ENCODE measurements at places on chromosomes 4 and X.

- no peak for DNase-seq
Measured at GRCh38 chr4:170109586-170110284, 20.0 kb upstream of the AADAT start.

DNA sequence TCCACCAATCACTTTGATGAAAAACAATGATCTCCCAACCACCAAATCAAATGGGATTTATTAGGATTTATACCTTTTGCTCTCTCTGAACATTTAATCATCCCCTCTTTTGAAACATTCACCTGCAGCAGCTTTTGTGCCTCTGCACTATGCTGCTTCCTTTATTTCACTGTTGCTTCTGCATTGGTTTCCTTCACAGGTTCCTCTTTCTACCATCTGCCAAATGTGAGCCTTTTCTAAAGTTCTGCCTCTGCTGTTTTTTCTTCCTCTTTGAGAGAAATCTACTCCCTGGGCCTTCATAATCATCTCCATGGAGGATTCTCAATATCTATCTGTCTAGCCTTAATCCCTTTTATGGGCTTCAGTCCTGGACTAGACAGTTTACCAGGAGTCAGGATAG is 24.7 kb downstream of the CUL4B start:
- no peak for DNase-seq

- no peak for DNase-seq
Measured at GRCh38 chr4:48958582-48958981, 27.5 kb upstream of the CWH43 start.

GRCh38 chrX:93932471-93933220 is 258.6 kb downstream of the FAM133A start:
- DNase-seq, result peak; percentile 39

GRCh38 chr4:41506130-41506529 is 31.8 kb upstream of the LIMCH1 start:
- peak; percentile 90 for DNase-seq

- no peak for DNase-seq
Measured at GRCh38 chrX:63918611-63919010, 133.6 kb upstream of the ARHGEF9 start.

DNA sequence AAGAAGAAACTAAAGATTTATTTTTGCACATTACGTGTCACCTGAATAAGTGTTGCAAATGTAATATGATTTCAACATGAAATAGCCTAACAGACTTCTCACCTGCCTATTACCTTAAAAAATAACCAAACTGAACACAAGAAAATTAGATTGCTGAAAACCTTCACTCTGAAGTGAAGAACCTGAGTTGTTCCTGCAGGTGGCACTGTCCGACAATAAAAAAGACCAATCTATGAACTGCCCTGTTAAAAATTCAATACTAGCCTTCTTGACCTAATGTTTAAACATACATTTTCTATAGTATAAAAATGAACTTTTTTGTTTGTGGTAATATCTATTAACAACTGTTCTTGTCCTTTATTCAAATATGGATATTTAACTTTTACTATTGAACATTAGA is 69.2 kb upstream of the PNPLA4 start:
- no peak for DNase-seq

DNA sequence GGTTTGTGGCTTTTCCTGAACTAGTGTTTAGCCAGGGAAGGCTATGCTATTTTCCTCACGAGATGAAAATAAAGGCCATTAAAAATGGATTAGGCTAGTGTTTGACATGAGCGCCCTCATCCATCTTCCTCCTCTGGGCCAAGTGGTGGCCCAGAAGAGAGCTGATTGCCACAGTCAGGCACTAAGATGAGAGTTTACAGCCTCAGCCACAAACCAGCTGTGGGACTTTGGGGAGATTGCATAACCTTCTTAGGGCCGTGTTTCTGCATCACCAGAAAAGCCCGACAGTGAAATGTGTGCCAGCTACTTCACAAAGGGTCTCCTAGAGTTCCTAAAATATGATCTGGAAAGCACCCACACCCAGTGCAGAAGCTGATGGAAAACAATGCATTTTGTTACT is 42.3 kb upstream of the LNX1 start:
- no peak for DNase-seq

DNA sequence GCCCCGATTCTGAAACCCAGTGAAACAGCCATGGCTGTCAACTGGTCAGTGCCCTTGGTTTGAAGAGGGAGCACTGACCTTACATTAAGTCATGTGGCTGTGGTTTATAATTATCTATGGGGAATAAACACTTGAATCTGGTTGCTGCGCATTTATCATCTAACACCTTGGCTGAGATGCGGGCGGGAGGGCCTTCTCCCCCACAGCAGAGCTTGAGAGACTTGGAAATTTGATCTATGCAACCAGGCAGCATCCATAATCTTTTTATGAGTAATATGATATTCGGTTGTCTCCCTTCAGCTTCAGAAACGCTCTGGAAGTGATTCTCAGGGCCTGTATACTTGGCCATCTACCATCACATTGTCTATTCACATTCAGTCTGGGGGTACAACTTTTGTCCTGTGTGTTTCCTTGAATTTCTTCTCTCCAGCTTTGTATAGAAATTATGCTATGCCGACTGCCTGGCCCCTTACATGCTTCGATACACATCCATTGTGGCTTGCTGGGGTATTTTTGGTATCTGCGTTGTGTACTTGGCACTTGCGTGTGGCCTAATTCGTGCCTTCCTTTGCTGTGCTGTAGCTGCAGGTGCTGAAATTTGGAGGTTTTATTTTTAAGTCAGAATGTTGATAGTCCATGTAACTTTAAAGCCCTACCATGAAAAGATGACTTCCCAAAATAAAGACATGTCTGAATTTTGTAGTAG is 321.6 kb downstream of the ARHGAP10 start:
- DNase-seq, result no peak

DNA sequence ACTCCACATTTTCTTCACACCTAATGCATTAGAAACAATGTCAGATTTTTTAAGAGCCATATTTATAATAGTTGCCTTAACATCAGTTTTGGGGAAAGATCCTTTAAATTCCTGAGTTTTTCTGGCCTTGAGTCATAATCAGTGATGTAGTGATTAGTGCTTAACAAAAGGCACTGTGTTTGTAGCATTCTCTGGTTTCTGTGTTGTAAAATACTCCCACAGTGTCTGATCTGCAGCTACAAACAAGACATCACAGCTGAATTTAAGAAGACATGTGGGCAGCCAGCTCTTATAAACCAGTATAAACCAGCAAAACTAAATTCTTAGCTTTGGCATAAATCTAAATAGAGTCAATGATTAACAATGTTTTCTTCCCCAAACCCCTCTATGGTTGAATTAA is 233.8 kb downstream of the FSTL5 start:
- no peak for DNase-seq

- no peak for DNase-seq
Measured at GRCh38 chr4:158816955-158817354, 48.1 kb downstream of the FNIP2 start.

GRCh38 chrX:107718156-107718621 is 57.4 kb downstream of the TSC22D3 start:
- DNase-seq, result no peak

- DNase-seq, result no peak
Measured at GRCh38 chr4:528835-529234, 29.8 kb downstream of the PIGG start.

GRCh38 chrX:107706309-107706708 is 69.3 kb downstream of the TSC22D3 start:
- no peak for DNase-seq

DNA sequence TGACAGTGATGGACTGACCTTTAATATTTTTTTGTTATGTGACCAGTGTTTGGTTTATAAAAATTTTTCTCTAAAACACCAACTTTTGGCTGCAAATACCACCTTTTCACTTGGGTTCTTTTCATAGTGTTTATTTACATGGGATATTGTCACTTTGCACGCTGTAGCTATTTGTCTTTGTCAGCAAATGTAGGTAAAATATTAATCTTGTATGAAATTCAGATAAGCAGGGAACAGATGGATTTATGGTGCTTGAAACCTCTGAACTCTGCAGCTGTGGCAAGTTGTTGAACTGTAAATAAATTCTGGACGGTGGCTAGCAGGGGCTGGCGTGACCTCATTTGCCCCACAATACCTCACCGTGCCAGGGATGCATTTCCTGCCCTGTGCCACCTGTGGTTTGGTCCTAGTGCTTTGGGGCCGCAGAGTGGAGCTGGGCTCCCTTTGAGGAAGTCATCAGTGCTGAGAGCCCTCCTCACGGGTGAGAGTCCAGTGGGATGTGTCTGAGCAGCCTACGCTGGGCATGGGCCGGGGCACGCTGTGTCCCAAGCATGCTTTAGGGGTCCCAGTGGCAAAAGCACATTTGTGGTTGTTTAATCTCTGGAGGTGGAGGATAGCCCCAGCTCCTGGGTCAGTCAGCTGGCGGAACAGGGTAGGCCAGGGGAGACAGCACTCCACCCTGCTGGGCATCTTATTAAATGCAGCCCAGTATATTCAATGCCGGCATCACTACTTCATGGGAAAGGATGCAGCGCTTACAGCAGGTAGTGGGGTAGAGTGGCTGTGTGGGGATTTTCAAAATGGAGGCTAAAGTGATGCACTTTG is 108.6 kb downstream of the TBL1X start:
- no peak for DNase-seq

Data from LNCaP clone FGC (cell line).